ENCODE measurements at places on chromosomes 7 and 10.

- DNase-seq = no peak
These were observed 89.8 kb upstream of the ANLN start for GRCh38 chr7:36299823-36300341.

DNA sequence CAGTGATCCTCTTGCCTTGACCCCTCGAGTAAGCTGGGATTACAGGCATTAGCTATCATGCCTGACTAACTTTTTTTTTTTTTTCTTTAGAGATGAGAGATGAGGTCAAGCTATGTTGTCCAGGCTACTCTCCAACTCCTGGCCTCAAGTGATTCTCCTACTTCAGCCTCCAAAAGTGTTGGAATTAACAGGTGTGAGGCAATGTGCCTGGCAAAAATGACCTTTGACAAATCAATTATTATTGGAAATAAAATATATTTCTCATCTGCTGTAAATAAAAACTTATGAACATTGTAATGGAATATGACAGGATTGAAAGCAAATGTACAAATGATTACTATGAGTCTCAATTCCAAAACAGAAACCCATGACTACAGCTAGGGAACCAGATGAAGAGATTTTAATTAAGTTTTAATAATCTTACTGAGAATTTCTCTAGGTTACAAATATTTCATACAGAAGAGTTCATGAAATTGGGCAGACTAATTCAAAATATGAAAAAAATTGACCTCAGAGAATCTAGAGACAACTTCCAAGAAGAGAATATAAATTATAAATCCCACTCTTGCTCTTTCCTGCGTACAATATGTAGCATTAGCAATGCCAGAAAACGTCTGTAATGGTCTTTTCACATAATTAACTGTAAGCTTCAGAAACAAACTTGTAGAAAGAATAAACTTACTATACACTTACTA, 414.7 kb downstream of the DGKB start:
- no peak for DNase-seq

DNA sequence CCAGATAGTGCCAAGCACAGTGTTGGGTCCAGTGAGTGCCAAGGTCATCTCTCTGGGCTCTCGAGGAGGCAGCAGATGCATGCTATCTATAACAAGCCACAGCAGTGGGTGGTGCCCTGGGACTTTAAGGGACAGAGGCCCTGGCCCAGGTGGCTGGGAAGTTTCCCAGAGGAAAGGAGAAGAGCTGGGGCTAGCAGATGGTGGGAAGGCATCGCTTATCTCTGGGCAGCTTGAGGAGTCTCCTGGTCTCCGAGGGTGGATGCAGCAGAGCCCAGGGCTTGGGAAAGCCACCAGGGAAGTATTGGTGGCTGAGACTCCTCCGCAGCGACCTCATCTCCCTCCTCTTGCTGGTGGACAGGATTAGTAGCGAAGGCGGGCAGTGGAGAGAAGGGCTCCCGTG, 63.4 kb upstream of the LRRC4 start:
- DNase-seq = no peak

- no peak for DNase-seq
These were observed 74.0 kb downstream of the ADCY1 start for GRCh38 chr7:45647967-45648670.

DNA sequence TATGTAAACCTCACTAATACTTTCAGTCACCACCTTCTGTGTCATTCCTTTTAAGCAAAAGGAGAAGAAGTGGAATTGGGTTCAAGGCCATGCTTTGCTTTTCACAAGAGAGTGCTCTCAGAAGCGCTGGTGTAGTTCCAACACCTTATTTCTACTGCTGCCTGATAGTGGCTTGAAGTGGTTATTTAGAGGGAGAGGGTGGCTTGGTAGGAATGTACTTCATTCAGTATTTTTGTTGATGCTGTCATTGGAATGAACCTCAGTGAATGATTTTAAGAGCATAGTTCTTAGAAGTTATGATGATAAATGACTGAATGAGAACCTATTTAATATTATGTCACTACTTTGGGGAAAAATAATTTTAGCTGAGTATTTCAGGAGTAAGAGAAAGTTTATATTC, 396.7 kb downstream of the EXOC4 start:
- no peak for DNase-seq

- DNase-seq = no peak
These were observed 98.8 kb upstream of the COL1A2 start for GRCh38 chr7:94295850-94296249.

GRCh38 chr10:21754410-21755011, 220.5 kb downstream of the MLLT10 start:
- DNase-seq = no peak

DNA sequence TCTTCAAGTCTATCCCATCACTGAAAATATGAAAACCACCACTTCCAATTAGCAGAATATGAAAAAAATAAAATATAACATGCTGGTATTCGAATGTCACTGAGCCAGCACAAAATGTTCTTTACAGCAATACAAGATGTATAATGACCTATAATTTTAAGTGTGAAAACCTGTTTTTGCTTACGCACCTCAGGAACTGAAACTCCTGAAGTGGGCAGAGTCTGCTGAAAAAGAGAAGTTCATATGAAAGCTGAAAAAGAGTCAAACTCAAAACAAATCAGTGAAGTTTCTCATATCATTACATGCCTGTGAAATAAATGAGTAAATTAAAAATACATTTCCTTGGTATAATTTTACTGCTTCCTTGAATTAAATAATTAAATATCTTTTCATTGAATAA, 272.5 kb downstream of the DGKB start:
- no peak for DNase-seq

- no peak for DNase-seq
These were observed 73.9 kb downstream of the IGF2BP3 start for GRCh38 chr7:23396222-23397015.

DNA sequence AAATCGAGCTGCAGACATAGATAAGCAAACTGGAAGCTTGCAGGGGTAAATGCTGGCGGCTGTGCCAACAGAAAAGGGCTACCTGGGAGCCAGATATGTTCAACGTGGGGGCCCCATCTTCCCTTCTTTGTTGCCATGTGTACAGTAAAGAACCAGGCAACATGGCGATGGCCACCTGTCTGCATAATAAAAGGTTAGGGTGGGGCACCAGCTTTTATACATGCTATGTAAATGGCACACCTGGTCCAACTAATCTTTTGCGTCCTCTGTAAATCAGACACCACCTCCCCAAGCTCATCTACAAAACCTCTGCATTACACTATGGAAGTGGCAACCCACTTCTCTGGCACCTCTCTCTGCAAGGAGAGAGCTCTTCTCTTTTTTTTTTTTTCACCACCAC, 13.9 kb downstream of the BUD31 start:
- DNase-seq = no peak

- no peak for DNase-seq
These were observed 103.9 kb downstream of the CTBP2 start for GRCh38 chr10:125056161-125057132.

GRCh38 chr7:144050093-144050492, 1.3 kb downstream of the OR2A5 start:
- no peak for DNase-seq

- no peak for DNase-seq
These were observed 37.1 kb downstream of the MXI1 start for GRCh38 chr10:110244550-110244949.

GRCh38 chr7:5214641-5215040, 24.6 kb downstream of the WIPI2 start:
- DNase-seq = no peak

DNA sequence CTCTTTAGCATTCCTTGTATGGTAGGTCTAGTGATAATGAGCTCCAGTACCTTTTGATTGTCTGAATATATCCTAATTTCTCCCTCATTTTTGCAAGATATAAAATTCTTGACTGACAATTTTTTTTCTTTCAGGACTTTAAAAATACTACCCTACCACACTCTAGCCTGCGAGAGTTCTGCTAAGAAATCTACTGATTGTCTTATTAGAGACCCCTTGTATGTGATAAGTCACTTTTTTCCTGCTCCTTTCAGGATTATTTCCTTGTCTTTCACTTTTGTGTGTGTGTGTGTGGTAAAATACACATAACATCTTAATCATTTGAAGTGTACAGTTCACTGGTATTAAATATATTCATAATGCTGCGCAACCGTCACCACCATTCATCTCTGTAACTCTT, 68.7 kb upstream of the PPP1R9A start:
- no peak for DNase-seq

DNA sequence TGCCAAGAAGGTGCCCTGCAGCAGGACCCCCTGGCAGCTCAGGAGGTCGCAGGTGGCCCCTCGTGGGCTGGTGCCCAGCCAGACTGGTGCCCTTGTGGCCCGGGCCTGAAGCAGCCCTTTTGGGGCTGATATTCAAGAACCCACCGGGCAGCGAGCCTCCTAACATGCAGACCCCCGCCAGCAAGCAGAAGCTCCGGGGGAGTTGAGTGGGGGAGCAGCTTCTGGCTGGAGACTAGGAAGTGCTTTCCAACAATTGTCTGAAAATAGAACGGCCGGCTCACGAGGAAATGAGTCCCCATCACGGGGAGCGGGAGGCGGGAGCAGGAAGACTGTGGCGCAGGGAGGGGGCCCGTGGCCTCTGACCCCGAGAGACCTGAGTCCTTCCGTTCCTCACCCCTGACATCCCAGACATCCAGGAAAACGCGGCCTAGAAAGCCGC, 9.5 kb upstream of the INTS1 start:
- no peak for DNase-seq

- no peak for DNase-seq
These were observed 31.6 kb downstream of the KIAA1549 start for GRCh38 chr7:138949421-138950088.

DNA sequence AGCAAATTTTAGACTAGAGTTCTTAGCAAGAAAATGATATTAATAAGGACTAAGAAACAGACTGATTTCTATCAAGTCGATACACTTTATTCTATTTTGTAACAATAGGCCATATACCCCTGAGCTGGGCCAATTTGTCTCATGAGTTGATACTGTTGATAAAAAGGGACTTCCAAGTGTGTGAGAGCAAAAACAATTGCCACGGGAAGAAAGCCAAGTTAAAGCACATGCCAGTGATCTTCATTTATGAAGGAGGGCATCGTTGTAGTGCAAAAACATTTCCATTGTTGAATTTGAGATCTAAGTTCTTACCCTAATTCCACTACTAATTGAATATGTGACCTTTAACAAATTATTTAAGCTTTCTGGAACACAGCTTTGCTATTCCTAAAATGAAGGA, 119.9 kb downstream of the CNOT4 start:
- DNase-seq = no peak

DNA sequence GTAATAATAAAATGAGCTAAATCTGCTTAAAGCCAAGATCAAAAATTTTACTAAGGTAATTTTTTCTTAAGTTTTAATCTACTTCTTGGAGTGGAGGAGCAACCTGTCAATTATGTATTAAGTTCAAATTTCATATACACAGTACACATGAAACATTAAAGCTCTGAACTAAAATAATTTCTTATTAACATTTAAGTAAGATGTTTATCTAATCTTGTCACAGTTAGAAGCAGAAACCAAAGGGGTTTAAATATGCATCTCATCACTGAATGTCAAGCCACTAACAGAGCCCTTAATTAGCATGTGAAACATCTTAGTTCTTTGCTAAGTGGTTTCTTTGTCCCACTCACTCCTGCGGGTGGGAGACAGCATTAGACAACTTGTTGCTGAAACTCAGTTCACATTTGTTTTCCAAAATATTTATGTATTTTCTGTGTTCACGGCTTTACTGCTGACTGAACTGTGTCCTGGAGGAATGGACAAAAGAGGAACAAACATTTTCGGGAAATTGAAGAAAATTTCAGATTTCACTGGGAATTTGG, 130.9 kb upstream of the MBL2 start:
- DNase-seq = no peak

- DNase-seq = no peak
These were observed 2.5 kb upstream of the ITIH2 start for GRCh38 chr10:7700577-7701125.

DNA sequence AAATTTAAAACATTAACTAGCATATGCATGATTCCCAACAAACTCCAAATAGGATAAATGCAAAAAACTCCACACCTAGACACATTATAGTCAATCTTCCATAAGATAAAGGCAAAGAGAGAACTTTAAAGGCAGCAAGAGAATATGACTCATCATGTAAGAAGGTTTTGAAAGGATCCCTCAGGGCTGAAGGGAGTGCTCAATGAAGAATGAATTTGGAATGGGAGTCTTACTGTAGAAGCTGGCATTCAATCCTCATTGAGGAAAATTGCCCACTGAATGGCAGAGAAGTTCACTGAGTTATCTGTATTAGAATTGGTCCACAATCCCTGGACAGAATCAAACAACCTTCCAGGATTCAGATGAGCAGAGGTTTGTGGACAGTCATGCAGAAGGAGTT, 26.1 kb upstream of the ZNF365 start:
- DNase-seq = no peak

GRCh38 chr10:3051692-3052091, 15.7 kb upstream of the PFKP start:
- no peak for DNase-seq

- DNase-seq = no peak
These were observed 23.6 kb downstream of the ST8SIA6 start for GRCh38 chr10:17430647-17431355.

DNA sequence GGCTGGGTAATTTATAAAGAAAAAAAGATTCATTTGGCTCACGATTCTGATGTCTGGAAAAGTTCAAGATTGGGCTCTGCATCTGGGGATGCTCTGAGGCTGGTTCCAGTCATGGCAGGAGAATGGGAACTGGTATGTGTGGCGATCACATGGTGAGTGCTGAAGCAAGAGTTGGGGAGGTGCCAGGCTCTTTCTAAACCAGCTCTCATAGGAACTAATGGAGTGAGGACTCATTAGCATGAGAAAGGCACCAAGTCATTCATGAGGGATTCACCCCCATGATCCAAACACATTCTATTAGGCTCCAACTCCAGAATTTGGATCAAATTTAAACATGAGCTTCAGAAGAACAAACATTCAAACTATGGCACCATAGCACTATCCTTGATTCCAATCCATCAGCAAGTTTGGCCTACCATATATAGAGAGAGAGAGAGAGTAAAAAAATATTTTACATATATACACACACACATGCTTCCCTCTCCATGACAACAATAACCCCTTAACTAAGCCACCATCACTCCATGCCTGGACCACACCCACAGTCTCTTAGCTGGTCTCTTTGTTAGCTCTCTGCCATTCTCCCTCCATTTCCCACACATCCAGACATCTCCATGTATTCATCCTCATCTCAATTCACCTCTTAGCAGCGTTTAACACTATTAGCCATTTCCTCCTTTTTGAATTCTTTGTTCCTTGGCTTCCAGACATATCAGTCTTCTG, 57.9 kb downstream of the NPY start:
- DNase-seq = no peak

- DNase-seq = no peak
These were observed 19.1 kb downstream of the MAD1L1 start for GRCh38 chr7:2213551-2214215.

- no peak for DNase-seq
These were observed 35.2 kb downstream of the SGCE start for GRCh38 chr7:94620703-94621118.

- DNase-seq = no peak
These were observed 225.7 kb downstream of the PLXDC2 start for GRCh38 chr10:20041931-20042330.

DNA sequence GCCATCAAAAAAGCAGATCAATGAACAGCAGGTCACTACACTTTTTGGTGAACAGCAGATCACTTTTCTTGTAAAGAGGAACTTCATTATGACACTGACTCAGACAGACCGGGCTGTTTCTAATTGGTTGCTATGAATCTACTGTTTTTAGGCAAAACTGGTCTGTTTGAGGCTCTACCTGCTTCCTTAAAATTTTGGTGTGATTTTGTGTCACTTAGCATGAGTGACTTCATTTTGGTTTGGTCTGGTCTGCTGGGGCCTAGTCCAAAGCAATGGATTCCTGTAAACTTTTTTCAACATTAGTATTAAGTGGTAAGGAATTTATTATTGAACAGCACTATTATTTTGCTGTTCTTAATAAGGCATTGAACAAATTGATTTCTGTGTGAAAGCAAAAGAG, 41.8 kb upstream of the C10orf71 start:
- no peak for DNase-seq

All from cortex of kidney (tissue), 1 donor.